ENCODE measurements at places on chromosomes 2 and 18.

DNA sequence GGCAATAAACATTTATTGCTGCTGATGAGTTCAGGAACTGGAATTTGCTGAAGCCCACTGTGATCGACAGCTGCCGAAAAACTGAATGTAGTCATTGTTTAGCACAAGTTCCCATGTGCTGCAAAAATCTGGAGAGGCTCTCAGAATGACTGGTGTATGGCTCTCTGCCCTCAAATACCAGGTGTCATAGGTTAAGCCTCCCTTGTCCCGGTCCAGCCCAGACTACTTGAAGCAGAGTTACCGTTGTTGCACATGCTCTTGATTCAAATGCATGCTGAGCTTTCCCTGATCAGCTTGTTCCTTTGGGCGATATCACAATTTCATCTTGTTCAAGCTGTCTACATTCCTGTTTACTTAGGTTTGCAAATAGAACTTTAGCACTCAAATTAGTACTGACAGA is 625.2 kb downstream of the CPS1 start:
- peak; percentile 14 for DNase-seq

- DNase-seq, result no peak
Observed at GRCh38 chr2:235047171-235048160, 95.6 kb downstream of the SH3BP4 start.

- DNase-seq, result no peak
Observed at GRCh38 chr2:222372993-222373392, 51.4 kb upstream of the SGPP2 start.

DNA sequence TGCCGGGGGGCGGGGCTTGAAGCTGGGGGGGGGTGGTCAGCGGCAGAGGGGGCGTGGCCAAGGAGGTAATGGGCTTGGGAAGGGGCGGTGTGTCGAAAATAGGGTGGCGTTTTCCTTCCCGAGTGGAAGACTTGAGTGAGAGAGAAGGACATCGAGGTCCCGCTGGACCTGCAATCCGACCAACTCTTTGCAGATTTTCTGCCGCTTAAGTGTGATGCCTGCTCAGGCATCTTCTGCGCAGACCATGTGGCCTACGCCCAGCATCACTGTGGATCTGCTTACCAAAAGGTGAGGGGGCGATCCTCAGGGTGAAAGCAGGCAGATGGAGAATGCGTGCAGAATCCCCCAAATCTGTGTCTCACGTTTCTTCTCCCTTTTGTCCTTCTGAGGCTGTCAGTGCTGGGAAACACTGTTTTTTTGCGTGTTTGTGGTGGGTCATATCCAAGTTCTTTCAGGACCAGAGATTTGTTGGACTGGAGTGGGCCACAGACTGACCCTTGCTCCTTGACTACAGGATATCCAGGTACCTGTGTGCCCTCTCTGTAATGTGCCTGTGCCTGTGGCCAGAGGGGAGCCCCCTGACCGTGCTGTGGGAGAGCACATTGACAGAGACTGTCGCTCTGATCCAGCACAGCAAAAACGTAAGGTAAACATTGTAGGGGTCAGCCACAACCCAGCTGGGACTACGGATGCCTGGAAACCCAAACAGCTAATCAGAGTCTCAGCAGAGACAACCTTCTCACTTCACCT is 727 bp downstream of the ZFAND2B start:
- DNase-seq, result no peak

DNA sequence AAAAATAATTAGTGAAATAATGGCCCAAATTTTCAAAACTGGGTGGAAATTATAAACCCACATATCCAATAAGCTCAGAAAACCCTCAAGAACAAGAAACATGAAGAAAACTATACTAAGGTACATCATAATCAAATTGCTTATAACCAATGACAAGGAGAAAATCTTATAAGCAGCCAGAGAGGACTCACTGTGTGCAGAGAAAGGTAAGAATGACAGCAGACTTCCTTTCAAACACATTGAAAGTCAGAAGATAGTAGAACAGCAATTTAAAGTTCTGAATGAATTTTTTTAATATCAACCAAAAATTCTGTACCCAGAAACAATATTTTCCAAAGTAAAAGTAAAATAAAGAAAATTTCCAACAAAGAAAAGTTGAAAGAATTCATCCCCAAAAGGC is 197.7 kb upstream of the RAB12 start:
- DNase-seq, result no peak

DNA sequence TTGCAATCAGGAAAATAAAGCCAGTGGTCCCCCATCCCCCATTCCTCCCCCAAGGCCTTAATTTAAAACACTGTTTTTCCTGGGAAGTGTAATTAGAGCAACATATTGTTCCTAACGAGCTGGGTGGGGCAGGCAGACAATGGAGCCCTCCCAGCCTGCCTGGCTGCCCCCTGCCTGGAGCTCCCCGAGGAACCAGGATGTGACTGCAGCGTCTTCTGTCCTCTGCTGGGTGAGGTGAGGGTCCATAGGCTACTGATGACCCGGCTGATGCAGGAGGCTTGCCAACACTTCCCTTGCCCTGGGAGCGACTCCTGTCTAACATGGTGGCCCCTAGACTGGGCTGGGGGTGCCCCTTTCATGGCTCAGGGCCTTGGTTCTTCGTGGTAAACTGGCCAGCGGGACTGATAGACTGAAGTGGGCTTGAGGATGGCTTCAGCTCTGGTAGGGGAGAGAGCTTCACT is 152.4 kb downstream of the DYSF start:
- DNase-seq, result no peak

DNA sequence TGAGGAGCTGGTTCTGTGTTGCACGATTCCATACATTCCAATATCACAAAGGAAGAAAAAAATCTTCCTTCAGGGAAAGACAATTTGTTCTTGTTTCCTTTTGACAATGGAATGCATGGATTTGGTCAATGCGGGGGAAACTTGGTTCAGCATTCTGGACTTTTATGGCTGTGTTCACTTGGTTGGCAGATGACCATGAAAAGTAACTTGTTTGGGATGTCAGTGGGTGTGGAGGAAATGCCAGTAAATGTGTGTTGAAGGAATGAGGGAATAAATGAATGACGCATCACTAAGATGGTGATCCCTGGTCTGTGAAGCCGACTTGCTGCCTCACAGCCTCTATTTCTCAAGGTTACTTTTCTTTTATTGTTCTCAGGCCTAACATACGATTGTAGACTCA is 53.7 kb downstream of the THUMPD2 start:
- DNase-seq, result no peak

DNA sequence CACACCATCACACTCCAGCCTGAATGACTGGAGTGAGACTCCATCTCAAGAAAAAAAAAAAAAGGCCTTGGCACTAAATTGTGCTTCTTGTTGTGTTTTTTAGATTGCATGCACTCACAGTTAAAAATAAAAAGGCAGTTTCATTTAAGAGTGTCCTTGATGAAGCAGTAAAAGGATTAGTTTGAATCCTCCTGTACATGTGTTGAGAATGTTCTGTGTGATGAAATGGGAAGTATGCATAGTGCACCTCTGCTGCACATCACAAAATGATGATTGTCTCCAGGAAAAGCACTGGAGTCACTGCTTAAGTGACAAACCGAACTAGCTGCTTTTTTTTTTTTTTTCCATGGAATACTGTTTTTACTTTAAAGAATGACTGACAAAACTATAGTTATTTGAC is 23.1 kb downstream of the DYSF start:
- DNase-seq, result no peak

DNA sequence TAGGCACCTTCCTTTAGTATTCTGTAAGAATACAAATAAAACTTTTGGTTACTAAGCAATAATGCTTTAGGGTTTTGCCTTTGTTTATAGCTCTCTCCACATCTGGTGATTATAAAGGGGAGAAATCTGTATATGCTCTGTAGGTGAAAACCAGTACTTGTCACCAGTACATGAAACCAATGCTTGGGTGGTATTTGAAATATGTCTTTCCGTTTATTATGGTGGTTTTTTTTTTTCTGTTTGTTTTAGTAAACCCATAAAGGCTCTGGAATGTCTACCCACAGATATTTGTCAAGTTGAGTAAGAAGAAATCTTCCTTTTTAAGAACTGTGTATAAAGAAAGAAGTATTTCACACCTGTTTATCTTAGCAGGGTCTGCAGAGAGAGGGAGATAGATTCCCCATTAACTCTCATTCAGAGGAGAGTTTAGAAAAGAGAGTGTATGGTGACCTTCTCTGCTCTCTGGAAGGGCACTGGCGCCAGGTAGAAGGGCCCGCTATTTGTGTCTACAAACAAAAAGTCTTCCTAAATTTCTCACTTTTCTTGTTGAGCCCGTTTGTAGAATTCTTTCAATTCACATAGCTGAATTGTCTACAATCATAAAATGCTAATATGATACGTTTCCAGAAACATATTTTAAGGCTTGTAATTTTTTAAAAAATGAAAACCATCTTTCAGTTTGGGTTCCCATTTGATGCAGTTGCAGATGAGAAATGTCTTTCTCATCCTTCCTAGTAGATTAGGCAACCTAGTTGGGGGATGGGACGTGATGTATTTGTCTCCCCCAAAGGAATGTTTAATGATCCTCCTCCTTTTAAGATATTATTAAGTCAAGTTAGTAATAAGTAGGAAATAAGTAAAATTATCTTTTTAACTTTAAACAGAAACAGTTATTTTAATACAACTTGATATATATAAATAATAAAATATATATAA is 33.9 kb downstream of the MAP3K20 start:
- DNase-seq, result no peak

- no peak for DNase-seq
Observed at GRCh38 chr18:44997174-44997573, 316.5 kb downstream of the SETBP1 start.

- no peak for DNase-seq
Observed at GRCh38 chr2:42367835-42368234, 6.8 kb upstream of the COX7A2L start.

GRCh38 chr18:48017635-48018034 is 87.2 kb upstream of the SMAD2 start:
- DNase-seq, result no peak

DNA sequence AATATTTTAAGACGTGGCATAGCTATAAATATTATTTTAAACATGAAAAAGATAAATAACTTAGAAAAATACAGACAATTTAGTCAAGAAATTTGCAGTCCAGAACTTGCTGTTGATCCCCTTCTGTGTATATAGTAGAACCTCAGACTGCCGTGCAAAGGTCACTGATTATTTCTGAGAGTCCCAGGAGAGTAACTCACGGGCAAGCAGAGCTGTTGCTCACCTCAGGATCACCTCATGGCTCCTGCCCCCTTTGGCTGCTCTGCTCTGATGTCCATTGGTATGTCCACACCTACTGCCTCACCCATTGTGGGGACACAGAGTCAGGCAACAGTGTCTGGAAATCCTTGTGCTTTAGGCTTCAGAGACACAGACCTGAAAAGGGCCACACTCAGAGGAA is 392.9 kb upstream of the CELF4 start:
- DNase-seq, result peak; percentile 0

- DNase-seq, result no peak
Observed at GRCh38 chr2:54981385-54981784, 68.9 kb downstream of the RTN4 start.

DNA sequence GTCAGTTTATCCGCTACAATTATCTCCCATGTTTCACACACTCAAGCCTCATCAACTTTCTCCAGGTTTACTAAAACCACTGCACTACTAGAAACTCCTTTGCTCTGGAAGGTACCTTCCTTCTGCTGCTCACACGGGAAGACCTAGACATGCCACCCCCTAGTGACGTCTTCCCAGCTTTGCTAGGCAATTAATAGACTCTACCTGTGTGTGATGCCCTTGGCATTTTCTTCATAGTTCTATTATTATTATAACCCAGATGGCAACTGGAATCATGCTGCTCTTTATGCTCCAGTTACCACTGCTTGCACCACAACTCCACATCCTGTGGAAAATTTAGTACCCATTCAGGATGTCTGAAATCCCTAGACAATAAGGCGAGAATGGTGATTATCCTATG is 42.4 kb downstream of the CACNB4 start:
- DNase-seq, result no peak

GRCh38 chr2:95040426-95040825 is 14.9 kb downstream of the MAL start:
- no peak for DNase-seq

GRCh38 chr2:137644731-137645130 is 319.5 kb upstream of the HNMT start:
- DNase-seq, result no peak

DNA sequence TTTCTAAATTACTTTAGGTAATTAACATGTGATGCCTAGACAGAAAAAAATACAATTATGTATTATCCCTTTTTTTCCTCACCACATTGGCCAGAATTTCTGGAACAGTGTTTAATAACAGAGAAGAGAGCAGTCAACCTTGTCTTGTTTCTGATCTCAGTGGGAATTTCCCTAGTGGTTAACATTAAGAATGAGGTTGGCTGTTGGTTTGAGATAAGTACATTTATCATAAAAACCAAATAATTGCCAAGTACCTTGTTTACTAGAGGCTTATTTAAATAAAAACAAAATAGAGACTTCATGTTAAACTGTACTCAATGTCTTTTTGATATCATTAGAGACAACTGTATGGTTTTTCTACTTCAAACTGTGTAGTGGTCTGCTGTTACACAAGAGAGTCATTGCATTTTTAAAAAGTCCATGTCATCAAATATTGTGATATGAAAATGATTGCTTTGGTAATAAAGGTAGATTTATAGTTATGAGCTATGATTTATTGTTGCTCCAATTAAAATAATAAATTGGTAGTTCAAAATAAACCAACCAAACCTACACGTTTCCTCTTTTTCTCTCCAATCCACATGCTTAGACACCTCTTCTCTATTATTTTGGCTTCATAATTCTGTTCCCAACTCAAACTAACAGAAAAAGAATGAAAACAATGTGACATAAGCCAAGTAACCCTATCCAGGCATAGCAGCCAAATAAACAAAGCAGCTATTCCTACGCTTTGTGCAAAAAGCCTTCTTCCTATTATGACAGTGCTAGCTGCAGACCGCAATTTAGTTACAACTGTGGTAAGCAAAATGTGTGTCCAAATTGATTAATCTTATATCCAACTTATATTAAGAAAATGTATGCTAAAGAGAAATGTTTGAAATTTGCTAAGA is 20.9 kb upstream of the TANK start:
- DNase-seq, result no peak

DNA sequence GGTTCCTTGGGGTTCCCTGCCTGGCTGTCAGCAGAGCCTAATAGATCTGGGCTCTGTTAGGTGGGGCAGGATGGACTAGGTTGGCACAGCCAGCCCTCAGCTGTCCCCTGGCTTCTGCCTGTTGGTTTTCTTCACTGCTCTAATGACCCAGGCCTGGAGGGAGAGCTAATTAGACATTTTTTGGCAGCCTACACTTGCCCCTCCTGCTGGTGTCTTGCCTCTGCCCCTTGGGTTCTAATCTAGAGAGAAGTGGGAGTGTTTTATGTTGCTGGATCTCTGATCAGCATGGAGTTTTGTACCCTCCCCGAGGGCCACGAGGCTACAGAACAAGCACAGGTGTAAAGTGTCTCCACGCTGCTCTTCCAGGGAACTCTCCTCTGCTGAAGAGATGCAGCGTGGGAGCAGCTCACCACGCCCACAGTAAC is 199.4 kb upstream of the RASGRP3 start:
- no peak for DNase-seq

GRCh38 chr2:220219371-220219770 is 591.9 kb downstream of the SLC4A3 start:
- DNase-seq, result no peak

DNA sequence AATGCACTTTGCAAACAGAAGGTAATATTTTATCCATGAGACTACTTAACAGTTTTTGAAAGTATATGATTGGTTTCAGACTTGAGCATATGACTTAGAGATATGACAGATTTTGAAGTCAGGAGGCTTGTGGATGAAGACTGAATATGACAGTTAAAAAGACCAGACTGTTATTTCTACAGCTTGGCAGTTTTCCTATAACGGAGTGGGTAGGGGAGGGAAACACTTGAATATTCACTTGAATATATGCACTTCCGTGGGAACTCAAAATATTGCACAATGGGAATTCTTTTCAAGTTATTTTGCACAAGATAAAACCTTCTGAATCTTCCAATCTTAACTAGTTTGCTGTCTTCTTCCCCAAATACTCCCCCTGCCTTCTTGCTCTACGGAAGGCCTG is 64.6 kb upstream of the ACKR3 start:
- no peak for DNase-seq

Measured in HuH-7 (cell line).